ENCODE measurements at places on chromosomes 13 and 19.

GRCh38 chr19:52198678-52199077, 8.8 kb downstream of the PPP2R1A start:
- no peak for DNase-seq

- DNase-seq, result no peak
Measured at GRCh38 chr13:27423333-27423732, 1.1 kb upstream of the GTF3A start.

- no peak for DNase-seq
Measured at GRCh38 chr19:6678690-6679109, 8.7 kb upstream of the TNFSF14 start.

- no peak for DNase-seq
Measured at GRCh38 chr13:107721125-107721869, 494.0 kb downstream of the LIG4 start.

- DNase-seq, result no peak
Measured at GRCh38 chr19:50750010-50750409, 20.3 kb upstream of the GPR32 start.
